Dermis blood vessel endothelial cell (primary cell): ENCODE measurements at places on chromosomes 5 and 9. TPM values are rescaled to one million over a fixed set of nuclear protein-coding genes. Genes with fewer than 3 reads are reported as not detected.
A peak's percentile ranks its signal among the peaks of the same experiment; 100 is the strongest.

Gene SKIC3
- 117 and 119 TPM in 2 replicates for total RNA-seq

- DNase-seq: no peak
These were observed 78.0 kb downstream of the PTPRD start for GRCh38 chr9:10534850-10535249.

GRCh38 chr5:35246900-35247647 is 16.8 kb upstream of the PRLR start:
- no peak for DNase-seq

- DNase-seq: no peak
These were observed 786 bp upstream of the TSSK1B start for GRCh38 chr5:113435575-113435974.

DNA sequence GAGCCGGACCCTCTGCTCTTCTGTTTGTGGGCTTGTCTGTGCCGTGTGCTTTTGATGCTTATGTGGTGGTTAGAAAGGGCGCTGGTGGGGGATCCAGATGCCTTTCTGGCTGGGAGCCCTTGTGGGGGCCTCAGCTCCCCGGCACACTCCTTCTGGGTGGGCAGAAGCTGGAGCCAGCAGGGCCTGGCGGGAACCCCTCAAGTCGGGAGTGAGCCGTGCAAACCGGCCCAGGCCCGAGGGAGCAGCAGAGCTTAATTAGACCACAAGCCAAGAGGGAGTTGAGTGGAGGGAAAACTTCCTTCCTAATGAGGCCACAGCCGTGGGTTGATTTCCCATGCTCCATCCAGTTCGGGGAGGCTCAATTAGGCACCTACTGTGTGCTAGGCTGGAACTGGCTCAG is 76.0 kb upstream of the RNU6ATAC start:
- DNase-seq: no peak

DNA sequence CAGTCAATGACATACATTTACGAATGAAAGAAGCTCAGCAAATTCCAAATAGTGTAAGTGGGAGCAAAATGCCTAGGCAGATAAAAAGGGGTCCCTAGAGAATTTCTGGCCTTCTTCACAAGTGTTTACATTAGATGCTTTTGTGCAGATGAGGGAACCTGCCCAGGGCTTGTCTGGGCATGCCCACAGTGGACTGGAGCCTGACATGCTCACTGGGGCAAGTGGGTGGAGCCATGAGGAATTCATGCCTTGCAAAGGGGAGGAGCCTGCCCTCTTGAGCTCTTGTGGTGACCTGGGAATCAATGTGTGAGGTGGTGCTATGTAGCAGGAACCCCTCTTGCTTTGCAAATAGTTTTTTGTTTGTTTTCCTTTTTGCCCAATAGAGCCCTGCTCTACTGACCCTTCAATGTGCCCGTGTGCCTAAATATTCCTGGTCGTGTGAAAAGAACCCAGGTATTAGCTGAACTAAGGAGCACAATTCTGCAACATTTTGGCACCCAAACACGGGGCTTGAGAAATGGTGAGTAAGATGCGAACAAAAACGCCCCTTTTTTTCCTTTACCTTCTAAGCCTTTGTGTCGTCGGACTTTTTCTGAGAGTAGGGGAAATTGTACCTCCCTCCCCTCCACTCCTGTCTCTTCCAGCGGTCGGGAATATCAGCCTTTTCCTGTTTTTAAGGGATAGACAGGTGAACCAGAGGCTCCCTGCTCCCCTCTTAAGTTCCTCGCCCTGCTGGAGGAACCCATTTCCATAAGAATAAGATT is 433.8 kb upstream of the CDH9 start:
- peak; percentile 0 for DNase-seq

DNA sequence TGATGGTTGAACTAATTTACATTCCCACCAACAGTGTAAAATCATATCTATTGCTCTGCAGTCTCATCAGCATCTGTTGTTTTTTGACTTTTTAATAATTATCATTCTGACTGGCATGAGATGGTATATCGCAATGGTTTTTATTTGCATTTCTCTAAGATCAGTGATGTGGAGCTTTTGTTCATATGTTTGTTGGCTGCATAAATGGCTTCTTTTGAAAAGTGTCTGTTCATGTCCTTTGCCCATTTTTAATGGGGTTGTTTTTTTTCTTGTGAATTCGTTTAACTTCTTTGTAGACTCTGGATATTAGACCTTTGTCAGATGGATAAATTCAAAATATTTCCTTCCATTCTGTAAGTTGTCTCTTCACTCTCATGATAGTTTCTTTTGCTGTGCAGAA is 115.2 kb upstream of the CDH12 start:
- DNase-seq: no peak

GRCh38 chr9:135641745-135642144 is 2.4 kb upstream of the GLT6D1 start:
- DNase-seq: peak; percentile 74

DNA sequence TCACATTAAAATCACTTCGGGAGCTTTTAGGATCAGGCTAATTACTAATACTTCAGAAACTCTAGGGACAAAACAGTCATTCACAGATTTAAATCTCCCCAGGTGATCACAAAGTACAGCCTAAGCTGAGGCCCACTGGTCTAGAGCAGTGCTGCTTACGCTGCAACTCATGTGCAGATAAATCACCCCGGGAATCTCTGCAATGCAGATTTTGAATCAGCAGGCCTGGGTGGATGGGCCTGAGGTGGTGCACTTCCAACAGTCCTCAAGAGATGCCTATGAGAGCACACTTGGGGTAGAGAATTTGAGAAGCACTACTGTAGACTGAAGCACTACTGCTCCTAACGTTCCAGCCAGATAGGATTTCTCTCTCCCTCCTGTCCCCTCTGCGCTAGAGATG is 28.4 kb downstream of the CSF1R start:
- DNase-seq: no peak
